Stimulated activated CD4-positive, alpha-beta T cell treated with anti-CD3 and anti-CD28 coated beads, Interleukin-15, amount 100 ng/mL, for 1 hour (primary cell): ENCODE measurements at places on chromosomes 5 and 9.

DNA sequence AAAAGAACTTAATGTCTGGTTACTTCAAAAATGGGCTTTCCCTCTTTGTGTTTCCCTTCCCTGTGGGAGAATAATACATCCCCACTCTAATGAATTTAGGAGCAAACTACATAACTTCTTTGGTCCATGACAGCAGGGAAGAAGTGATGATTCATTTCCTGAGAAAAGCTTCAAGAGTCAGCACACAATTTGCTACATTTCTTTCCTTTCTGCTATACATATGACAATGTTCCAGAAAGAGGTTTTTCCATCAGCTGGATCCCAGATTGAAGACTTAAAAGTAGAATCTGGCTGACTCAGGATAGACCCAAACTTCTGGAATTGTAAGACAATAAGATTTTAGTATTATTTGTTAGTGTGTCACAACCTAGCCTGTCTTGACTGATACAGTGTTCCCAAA is 126.1 kb downstream of the DRD1 start:
- DNase-seq = no peak

DNA sequence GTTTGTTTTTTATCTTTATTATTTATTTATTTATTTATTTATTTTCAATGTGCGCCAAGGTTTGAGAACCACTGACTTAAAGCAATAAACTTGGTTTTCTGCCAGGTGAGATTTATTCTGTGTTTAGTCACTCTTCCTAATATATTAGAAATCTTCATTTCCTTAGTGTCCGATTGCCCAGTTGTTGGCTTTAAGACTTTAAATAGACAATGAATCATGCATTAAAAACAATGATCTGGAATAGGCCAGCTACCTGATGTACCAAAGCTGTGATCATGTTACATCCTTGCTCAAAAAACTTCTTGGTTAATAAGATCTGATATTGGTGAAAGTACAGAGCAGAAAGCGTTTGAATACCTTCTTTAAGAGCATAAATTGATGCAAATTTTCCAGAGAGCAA is 52.1 kb upstream of the ERBIN start:
- no peak for DNase-seq

GRCh38 chr5:36660397-36661049 is 54.1 kb downstream of the SLC1A3 start:
- DNase-seq = no peak

DNA sequence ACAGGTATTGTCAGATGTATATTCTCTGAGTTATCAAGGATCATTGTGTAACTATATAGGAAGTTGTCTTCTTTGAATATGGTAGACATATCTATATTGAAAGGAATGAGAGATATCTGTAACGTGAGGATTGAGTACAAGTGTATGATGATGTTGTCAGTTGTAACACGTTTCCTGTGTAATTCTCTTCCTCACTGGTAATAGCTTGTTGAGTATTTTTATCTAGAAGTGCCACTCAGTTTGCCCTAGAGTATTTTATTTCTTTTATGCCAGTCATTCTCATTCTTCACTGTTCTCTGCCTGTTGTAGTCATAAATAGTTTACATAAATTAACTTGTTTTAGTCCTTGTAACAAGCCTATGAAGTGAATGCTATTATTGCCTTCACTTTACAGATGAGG is 172.1 kb downstream of the BAAT start:
- no peak for DNase-seq

DNA sequence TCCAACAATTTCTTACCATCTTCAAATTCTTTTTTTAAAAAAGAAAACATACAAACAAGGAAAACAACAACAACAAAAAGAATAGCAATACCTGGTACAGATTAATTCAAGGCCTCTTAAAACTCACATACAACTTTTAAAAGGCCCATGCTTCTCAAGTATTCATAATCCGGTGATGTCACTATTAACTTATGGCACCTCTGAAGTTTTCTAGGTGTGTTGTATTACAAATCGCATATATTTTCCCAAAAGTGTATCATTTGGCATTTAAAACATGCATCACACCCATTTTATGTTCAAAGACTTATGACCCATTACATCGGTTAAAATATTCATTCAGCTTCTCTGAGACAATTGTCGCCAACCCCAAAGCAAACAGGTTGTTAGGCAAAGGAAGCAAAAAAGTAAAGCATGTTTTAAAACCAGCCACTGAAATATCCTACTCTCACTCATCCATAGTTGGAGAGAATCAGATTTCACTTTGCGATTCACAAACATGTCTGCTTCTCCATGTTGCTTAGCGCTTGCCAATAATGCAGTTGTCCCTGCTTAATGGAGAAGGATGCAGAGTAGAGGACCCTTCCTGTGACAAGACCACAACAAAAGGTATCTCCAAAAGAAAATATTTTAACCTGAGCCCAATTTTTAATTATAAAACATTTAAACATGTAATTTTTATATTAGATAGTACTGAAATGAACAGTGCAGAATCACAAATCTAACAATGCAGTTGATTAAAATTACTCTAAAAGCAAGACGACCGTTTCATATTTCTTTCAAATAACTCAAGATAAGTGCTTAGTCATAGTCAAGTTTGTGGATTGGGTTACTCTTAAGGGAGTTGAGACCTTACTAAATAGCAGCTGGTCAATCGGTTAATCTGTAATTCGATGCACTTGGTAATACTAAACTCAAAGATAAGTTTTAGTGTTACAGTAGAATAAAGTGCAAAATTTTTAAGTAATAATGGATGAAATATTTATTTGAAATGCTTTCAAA is 1.6 kb downstream of the SKP1 start:
- no peak for DNase-seq

DNA sequence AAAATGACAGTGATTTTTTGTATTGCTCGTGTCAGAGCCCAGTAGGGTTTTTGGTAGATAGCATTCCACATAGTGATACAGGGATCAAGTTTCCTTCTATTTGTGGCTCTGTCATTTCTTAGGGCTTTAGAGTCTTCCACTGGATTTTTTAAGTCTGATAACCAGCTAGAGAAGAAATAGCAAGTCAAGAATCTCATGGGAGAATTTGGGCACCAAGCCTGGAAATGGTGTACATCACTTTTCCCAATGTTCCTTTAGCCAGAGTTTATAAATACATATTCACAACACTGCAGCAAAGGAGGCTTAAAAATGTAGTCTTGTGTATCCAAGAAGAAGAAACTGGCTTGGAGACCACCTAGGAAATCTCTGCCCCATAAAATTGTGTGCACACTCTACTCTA is 647.1 kb upstream of the KLF4 start:
- DNase-seq = no peak

DNA sequence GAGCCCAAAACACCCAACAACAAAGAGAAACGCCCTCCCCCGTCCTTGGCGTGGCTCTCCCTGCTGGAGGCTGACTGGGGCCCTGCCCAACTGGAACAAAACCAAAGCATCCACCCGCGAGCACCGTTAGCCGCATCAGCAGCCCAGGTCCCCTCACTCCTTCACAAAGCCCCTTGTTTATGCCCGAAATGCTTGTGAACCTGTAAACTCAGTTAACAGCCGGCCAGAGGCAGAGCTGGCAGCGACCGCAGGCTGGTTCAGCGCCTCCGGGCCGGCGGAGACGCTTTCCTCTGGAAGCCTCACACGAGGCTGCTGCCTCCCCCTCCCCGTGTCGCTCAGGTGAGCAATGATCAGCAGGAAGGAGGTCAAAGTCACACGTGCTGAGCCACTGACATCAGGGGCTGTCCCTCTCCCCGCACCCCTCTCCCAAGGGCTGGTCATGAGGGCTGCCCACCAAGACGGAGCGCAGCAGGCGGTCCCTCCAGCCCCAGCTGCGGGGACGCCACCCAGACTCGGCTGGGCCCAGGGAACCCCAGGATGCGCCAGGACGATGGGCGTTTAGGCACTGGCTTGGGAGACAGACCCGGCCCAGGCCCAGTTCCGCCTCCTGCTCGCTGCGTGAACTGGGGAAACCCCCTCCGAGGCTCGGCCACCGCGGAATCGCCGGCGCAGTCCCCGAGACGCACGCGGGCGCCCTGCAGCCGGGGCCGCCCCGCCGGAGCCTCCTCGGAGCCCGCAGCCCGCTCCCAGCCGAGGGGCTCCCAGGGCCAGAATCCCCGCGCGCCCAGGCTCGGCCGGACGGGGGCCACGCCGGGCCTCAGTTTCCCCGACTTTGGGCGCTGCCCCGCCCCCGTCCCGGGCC is 563 bp downstream of the SNAPC4 start:
- no peak for DNase-seq

- no peak for DNase-seq
Observed at GRCh38 chr5:176391479-176391878, 2.9 kb downstream of the HIGD2A start.

- no peak for DNase-seq
Observed at GRCh38 chr5:102611312-102611711, 112.5 kb upstream of the SLCO6A1 start.

DNA sequence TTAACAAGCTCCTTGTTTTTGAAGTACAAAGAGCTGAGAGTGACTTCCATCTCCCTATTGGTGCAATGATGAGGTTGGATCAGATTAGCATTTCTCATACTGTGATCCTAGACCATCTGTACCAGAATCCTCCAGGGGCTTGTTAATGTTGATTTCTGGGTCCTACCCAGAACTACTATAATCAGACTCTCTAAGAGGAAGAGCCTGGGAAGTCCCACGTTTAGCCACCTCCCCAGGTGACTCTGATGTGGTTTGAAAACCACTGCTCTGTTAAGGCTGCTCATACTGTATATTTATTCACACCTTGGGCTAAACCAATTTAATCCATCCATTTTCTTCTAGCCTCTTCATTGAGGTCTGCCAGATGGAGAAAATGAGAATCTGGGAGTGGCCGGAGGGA is 49.6 kb upstream of the SMIM32 start:
- no peak for DNase-seq

DNA sequence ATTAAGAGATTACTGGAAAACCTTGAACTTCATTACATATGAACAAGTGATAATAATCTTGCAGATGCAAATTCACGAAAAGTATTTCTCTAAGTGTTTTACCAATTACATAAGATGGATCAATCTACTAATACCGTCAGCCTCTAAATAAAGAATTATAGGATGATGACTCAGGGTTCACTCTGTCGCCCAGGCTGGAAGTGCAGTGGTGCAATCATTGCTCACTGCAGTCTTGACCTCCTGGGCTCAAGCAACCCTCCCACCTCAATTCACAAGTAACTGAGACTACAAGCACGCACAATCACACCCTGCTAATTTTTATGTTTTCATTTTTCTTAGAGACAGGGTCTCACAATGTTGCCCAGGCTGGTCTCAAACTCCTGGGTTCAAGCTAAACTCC is 56.1 kb downstream of the CHD1 start:
- no peak for DNase-seq

DNA sequence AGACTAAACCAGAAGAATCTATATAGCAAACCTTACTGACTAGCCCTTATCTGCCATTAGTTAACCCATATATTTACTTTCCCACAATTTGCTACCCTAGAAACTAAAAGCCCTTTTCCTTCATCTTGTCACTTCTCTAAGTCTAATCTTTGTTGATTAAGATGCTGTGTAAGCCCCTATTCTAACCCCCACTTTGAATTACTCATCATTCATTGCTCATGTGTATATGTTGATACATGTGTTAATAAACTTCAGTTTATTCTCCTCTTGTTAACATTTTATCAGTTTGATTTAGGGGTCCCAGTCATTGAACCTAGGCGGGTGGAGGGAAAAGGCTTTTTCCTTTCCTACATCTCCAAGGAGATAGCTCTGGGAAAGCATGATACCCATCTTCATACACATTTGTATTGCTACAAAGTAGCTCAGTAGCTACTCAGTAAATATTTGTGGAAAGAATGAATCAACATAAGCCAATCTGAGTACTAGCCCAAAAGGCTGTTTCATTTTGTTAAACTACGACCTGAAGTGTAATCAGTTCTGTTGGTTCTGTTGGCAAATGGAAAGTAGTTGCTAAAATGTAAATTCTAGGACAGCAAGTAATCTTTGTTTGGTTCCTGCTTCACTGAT is 35.1 kb upstream of the NDFIP1 start:
- no peak for DNase-seq

DNA sequence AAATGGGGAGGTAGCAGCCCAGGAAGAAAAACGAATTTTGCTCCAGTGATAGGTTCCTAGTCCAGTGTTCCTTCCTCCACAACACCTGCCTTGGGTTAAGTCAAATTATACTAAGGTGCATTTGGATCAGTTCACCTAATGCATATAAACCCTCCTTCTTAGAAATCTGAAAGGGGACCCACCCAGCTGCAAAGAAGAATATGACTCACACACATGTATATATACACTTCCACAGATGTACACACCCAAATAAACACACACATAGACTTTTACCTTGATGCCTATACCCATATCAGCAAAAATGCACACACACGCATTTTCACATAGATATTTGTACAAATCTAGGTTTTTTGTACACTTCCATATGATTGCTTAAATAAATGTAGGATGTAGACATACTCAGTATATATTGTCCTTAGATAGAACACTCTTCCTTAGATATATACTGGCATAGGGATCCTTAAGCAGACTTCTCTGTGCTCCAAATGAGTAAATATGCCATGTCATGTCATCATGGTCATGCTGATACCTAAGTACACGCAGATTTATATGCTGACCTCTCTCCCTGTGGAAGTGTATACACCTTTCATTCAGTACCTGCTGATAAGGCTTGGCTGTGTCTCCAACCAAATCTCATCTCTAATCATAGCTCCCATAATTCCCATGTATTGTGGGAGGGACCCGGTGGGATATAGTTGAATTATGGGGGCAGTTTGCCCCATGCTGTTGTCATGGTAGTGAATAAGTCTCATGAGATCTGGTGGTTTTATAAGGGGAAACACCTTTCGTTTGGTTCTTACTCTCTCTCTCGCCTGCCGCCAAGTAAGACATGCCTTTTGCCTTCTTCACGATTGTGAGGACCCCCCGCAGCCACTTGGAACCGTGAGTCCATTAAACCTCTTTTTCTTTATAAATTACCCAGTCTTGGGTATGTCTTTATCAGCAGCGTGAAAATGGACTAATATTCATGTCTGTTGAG is 10.2 kb downstream of the ADRB2 start:
- no peak for DNase-seq

GRCh38 chr9:123043081-123043939 is 9.8 kb downstream of the GPR21 start:
- no peak for DNase-seq

DNA sequence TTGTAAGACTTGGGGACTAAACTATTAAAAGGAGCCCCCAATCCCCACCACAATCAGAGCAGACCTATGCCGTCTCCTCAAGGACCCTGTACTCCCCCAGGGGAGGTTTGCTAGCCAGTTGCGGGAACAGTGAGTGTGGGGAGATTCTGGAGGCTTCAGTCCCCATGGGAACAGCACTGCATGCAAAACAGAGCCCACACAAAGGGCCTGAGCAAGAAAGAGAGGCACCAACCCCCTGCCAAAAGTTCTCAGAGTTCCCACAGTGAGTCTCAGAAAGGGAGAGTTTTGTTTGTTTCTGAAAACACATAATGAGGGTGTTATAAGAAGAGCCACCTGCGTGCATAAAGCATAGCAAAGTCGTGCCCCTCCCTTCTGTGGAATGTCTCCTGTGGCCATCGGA is 56.6 kb downstream of the CFAP90 start:
- DNase-seq = no peak
